Stimulated activated CD4-positive, alpha-beta T cell treated with anti-CD3 and anti-CD28 coated beads, Interleukin-2, amount 100 ng/mL, for 24 hours (primary cell): ENCODE measurements at places on chromosomes 1 and 21.

DNA sequence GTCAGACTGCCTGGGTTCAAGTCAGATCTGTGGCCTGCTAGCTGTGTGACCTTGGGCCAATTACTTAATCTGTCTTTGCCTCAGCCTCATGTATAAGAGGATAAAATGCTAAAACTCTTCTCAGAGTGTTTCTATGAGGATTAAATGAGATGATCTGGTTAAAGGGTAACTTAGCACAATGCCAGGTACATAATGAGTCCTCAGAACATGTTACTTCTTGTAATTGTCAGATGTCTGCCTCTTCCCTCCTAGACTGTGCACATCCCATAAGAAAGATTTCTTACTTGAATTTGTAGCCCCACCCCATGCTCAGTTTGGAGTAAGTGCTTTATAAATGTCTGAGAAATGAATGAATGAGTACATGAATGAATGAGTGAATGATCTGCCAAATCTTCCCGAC lies 34.6 kb upstream of the HIVEP3 start:
- DNase-seq = no peak

- DNase-seq = no peak
Observed at GRCh38 chr1:247557926-247558674, 9.2 kb downstream of the GCSAML start.

DNA sequence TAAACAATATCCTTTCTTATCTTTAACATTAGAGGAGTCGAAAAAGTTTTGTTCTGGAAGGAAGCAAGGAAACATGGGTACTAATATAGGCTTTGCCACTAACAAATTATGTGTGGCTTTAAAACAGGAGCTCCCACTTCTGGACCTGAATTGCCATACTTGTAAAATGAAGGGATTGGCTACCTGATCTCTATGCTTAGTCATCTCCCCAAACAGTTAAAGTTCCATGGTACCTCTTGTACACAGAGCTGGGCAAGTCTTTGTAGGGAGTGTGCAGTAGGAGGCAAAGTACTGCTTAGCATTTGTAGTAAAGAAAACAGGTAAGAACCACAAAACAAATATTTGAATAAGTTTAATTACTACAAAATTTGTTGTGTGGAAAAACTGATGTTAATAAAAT lies 81.3 kb downstream of the MAST2 start:
- DNase-seq = no peak

GRCh38 chr21:31557421-31558188 lies 101.9 kb upstream of the SOD1 start:
- peak; percentile 24 for DNase-seq

GRCh38 chr21:37427221-37427620 lies 60.6 kb downstream of the DYRK1A start:
- no peak for DNase-seq

DNA sequence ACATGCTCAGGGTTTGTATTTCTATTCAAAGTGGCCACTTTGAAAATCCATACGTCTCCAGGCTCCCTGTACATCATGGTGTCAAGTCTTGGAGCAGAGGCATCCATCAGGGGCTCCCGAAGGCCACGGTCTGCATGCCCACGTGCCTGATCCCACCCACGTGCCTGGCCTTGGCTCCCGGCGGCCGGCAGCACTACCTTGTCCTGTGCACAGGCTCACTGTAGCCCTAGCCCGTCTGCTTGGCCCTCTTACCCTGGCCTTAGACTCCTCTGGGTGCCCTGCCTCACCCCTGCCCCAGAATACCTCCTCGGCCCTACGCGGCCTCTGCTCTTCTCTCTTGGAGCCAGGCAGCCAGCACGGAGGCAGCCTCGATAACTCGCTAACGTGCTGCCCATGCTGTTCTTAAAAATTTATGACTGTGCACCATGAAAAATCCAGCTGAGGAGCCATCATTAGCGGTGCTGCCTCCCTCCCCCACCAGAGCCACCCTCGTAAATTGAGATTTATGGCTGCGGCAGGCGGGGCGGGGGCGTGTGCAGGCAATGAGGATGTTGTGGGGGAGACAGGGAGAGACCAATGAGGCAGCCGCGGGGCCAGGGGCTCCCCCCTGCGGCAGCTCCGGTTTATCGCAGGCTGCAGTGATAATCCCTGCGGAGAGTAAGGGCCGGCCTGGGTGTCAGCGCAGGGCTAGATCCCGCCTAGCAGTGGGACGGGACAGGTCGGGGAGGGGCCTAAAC lies 24.6 kb downstream of the DMAP1 start:
- no peak for DNase-seq

DNA sequence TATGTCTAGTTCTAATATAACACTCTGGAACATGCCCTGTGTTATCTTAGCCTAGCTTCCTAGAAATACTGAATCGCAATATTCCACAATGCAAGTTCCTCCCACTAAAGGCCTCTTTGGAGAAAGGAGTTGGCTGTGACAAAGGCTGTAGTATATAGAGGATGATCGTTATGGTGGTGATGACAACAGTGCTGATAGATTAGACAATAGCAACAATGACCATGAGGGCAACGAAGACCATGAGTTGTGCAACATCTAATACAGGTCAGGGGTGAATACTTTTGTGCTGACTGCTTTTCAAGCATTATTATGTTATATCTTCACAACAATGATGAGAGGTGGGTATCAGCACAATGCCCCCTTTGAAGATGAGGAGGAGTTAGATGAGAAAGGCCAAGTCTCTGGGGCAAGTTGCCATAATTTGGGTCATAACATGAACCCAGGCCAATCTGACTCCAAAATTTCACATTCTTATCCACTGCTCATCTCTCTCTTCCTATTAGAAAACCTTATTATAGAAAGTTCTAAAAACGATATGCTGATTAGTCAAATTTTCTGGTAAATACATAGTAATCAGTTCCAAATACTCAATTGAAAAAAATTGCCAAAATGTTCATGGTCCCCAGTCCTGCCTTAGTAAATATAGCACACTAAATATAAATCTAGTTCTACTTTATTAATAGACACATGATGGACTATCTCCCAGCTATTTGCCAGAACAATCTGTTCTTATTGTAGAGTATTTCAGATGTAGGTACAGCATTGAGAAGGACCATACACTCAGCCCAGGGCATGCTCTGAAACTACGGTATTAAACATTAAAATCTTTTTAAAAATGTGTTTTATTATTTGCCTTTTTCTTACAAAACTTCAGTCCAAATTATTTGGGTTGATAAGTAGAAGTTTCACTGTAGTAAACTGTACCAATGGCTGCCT lies 37.5 kb downstream of the HIVEP3 start:
- no peak for DNase-seq

DNA sequence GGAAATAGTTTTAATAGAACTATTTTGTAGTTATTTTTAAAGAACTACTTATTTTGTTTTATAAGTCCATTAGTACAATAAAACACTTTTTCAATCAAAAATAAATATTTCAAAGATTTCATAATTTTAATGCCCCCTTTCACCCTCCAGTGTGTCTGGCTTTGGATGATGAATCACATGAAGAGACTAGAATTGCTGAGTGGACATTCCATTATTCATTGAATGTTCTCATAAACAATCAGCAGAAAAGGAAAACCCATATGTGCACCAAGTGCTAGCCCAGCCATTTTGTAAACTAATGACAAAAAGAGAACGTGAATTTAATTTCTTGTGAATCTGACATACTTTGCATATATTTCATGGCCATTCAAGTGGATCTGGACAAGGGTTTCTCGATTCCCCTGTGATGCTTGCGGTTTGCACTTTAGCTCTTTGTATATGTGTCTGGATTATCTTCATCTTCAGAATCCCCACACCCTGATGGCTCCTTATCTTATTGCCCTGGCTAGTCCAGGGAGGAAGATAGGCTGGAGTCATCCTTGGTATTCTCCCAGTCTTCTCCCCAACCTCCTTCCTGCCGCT lies 20.7 kb upstream of the CHIA start:
- DNase-seq = no peak

- peak; percentile 41 for DNase-seq
Observed at GRCh38 chr1:206816390-206817287, 44.3 kb upstream of the IL10 start.

DNA sequence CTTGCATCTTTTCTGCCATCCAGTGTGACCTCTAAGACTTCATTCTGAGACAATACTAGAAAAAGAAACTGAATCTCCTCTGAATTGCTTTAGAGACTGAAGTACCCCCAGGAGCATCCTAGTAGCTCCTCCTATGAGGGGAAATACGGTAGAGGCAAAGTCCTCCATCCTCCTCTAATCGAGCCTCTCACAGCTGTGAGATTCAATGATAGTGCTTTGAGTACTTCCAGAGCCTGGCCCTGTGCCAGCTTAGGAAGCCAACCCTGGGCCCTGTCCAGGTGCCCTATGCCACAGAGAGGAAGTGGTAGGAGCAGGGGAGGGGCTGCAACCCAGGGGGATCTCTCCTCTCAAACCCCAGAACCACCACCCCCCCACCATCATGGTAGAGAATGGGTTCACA lies 10.7 kb downstream of the RORC start:
- no peak for DNase-seq

DNA sequence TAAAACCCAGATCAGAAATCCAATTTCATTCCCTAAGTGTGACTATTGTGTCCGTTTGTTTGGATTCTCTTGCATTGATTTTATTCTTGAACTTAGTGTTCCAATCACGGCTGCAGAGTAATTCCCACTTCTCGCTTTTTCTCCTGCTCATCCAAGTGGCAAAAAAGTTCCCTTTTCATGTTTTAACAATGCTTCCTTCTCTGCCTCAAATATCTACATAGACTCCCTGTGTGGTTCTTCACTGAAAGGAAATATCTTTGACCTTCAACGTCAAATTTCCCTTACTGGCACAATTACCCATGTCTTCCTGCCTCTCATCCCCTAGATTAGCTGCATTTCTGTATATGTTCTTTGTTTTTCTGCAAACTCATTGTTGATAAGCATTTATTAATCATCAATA lies 305.4 kb downstream of the BACH1 start:
- no peak for DNase-seq

- no peak for DNase-seq
Observed at GRCh38 chr1:217896490-217896889, 265.3 kb downstream of the SPATA17 start.

- no peak for DNase-seq
Observed at GRCh38 chr1:218312509-218312908, 27.4 kb downstream of the RRP15 start.

GRCh38 chr21:33266050-33266788 lies at the start of gene IL10RB:
TSS of gene IL10RB (plus strand) at chr21:33266367. CDS start at chr21:33266466, 99 bp downstream.
- peak; percentile 83 for DNase-seq

DNA sequence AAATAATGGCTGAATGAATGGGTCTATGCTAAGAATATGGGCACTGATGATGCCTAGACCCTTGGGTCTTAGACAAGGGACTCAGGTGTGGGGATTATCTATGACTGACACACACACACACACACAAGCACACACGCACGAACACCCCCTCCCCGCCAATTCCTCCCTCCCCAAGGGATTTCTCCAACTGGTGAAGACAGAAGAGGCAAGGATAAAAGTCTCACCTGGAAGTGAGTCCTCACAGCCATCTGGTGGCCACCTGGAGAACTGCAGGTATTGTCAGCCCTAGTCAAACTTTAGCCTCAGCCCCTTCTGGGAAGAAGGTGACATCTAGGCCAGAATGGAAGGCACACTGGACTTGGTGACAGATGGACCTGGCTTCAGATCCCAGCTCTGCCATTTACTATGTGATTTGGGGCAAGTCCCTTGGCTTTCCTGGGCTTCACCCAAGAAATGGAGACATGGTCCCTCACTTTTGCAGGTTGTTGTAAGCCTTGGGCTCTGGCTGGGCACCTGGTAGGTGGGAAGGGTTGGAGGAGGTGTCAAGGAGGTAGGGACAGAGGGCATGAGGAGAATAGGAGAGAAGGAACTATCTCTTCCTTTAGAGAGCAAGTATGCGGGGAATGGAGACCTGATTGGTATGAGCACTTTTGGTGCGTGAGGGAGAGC lies 4.0 kb upstream of the GPR3 start:
- DNase-seq = peak; percentile 82

GRCh38 chr1:67060811-67061218 lies 6.9 kb upstream of the SLC35D1 start:
- DNase-seq = no peak

DNA sequence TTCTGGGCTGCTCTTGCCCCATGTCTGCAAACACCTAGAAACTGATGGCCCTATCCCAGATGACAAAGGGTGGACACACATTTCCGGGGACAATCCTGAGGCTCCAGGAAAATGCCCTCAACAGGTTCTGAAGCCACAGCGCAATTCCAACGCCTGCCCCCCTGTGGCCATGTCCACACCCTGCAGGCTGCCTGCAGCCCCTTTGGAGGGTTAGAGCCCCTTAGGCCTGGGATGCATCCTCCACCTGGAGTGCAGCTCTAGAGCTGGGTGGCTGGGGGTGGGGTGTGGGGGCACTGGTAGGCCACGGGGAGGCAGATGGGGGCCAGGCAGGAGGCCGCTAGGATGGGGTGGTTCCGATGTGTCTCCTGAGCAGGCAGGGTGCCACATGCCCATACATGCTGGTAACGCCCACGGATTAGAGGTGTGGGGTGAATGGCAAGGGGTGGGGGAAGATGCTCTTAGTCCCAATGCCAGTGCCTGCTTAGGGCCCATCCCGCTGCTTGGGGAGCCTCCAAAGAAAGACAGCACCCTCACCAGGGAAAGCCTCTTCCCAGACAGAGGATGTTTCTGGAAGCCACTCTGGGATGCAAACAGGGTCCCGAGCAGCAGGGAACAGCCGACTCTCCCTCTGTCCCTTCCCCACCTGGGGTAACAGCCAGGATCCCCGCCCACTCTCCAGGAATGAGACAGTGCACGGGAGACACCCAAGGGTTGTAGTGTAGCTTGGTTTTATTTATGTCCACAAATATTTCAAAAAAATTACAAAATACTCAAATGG lies 34.0 kb downstream of the SLC45A1 start:
- peak; percentile 36 for DNase-seq

GRCh38 chr1:109474697-109475096 lies 8.4 kb downstream of the SYPL2 start:
- no peak for DNase-seq

DNA sequence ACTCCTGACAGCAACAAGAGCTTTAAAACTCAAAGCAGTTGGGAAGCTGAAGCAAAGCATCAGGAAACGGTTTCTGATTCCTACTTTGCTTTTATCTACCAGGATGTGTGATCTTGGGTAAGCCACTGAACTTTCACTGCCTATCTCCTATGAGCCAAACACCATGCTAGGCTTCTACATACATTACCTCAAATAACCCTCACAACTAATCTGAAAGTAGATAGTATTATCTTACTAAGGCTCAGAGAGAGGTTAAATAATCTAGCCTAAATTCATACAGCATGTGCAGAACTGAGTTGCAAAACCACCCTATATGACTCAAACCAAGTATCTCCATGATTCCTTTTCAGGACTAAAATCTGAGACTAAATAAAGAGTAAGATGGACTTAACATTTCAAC lies 83.8 kb downstream of the EVI5 start:
- no peak for DNase-seq

DNA sequence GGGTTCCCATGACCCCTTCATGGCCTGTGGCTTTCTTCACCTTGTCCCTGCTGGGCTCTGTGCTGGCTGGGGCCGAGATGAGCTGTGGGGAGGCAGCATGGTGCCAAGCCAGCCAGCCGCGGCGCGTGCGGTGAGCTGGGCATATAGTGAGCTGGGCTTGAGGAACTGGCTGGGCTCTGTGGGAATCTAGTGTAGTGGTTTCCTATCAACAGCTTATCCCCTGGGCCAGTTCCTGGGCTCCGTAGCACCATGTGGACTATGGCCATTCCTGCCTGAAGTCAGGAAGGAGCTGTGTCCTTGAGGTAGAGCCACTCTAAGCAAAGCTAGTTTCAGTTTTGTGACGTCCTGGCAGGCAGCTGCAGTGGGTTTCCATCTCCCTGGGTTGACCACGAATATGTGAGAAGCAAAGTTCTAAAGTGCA lies 1.8 kb downstream of the NCMAP start:
- no peak for DNase-seq

GRCh38 chr21:16587141-16587581 lies 857.4 kb downstream of the USP25 start:
- no peak for DNase-seq

- DNase-seq = peak; percentile 38
Observed at GRCh38 chr1:228794810-228795209, 59.5 kb downstream of the RHOU start.
